ENCODE measurements at places on chromosomes 12 and 14. TPM values are rescaled to one million over a fixed set of nuclear protein-coding genes. Genes with fewer than 3 reads are reported as not detected.

GYS2 gene
- not detected for total RNA-seq

RIMKLB gene
- total RNA-seq, result 4.9 TPM

LRTM2 gene
- not detected for total RNA-seq

C14orf132 gene
- total RNA-seq, result 0.06 TPM

GRIP1 gene
- 8.4 TPM for total RNA-seq

HAL gene
- 1.5 TPM for total RNA-seq

C12orf50 gene
- not detected for total RNA-seq

CABP1 gene
- not detected for total RNA-seq

KRT73 gene
- not detected for total RNA-seq

ACOT6 gene
- total RNA-seq, result not detected

REM2 gene
- 0.18 TPM for total RNA-seq

KRT74 gene
- total RNA-seq, result not detected

PMEL gene
- 0.35 TPM for total RNA-seq

UBC gene
- total RNA-seq, result 1,587 TPM

TRMT5 gene
- 15.8 TPM for total RNA-seq

PRPF39 gene
- total RNA-seq, result 19.2 TPM

LMNTD1 gene
- total RNA-seq, result not detected

TMX1 gene
- total RNA-seq, result 56.6 TPM

KRT3 gene
- total RNA-seq, result 0.33 TPM

SOAT2 gene
- 0.07 TPM for total RNA-seq

GZMB gene
- total RNA-seq, result not detected

SCN8A gene
- total RNA-seq, result 12.7 TPM

GUCY2C gene
- not detected for total RNA-seq

EML5 gene
- 0.66 TPM for total RNA-seq

TMED10 gene
- total RNA-seq, result 246 TPM

EPYC gene
- total RNA-seq, result not detected

ADAM21 gene
- total RNA-seq, result 0.80 TPM

EXOC3L4 gene
- total RNA-seq, result 2.0 TPM

RD3L gene
- total RNA-seq, result not detected

RTL1 gene
- not detected for total RNA-seq

TEAD4 gene
- total RNA-seq, result 22.3 TPM

CLEC7A gene
- 0.40 TPM for total RNA-seq

IGFBP6 gene
- total RNA-seq, result 299 TPM

SLC7A7 gene
- total RNA-seq, result not detected

DDHD1 gene
- total RNA-seq, result 10.7 TPM

CELA1 gene
- total RNA-seq, result not detected

MGST1 gene
- 99.3 TPM for total RNA-seq

KRT6C gene
- not detected for total RNA-seq

Measured in PC-3 (cell line).